NCI-H1417 (cell line): ENCODE measurements at places on chromosomes 13 and 19.
A peak's percentile ranks its signal among the peaks of the same experiment; 100 is the strongest.

GRCh38 chr19:3098515-3099346 lies 4.6 kb downstream of the GNA11 start:
- DNase-seq, result no peak

DNA sequence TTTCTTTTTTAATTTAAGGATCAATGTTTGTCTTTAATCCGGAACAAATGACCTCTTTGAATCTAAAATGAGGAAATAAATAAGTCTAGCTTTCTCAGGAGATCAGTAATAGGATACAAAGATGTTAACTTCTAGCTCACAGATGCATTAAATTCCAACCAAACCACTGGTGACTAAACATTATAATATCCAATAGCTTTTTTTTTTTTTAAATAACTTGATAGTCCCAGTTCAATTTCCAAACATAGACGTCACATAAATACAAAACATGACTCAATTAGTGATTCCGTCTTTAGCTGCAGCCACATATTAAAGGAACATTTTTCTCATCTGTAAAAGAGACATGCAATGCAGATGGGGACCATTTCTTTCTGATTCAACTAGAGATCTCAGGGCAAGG lies 390.5 kb upstream of the PCDH9 start:
- no peak for DNase-seq

- DNase-seq, result no peak
Measured at GRCh38 chr13:102763741-102764140, 9.8 kb downstream of the TEX30 start.

DNA sequence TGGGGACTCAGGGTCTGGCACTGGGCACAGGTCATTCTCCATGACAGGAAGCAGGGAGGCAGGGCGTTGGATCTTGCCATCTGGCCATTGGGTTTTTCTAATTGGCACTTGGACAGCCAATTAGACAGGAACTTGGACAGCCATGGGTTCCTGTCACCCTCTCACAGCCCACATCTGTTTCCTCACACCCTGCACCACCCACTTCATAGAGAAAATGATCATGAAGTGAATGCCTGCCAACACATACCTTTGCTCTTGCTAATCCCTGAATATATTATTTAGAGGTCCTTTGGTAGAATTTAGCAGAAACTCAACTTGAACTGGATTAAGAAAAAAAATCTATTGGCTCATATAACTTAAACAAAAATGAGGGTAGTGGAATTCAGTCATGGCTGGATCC lies 4.9 kb upstream of the OLFM2 start:
- no peak for DNase-seq

- DNase-seq, result no peak
Measured at GRCh38 chr19:47573071-47574026, at the start of gene ZNF541. Gene ZNF541 (minus strand): TSS chr19:47573148. CDS start chr19:47555856, 17,292 bp downstream.

DNA sequence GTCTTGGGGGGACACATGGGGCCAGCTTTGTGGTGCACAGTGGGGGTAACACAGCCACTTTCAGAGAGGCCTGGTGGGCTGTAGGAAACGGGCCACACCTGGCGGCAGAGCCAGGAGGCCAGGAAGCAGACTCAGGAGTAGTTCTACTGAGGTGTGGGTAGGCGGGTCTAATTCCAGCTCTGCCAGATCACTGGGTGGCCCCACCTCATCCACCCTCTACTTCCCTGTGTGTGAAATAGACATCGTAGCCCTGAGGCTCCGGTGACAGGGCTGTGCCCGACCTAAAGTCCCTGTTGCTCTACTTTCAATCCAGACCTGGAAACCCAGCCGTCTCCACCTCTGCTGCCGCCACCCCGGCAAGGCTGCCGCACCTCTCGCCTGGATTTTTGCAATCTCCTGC lies 4.0 kb downstream of the NKPD1 start:
- no peak for DNase-seq

DNA sequence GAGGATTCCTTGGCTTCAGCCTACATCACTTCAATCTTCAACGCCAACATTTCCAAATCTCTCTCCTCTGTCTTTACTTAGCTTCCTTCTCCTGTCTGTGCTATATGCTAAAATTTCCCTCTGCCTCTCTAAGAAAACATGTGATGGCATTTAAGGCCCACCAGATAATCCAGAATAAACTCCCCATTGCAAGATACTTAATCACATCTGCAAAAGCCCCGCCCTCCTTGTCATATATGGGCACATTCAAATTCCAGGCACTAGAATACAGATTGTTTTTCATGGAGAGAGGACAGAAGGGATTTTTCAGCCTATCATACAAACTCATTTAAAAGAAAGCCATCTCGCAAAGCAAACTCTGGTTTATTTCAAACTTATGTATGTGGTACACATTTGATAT lies 16.2 kb downstream of the ARGLU1 start:
- no peak for DNase-seq

GRCh38 chr13:102176846-102177245 lies 225.0 kb downstream of the FGF14 start:
- DNase-seq, result peak; percentile 79
